Activated CD8-positive, alpha-beta memory T cell treated with anti-CD3 and anti-CD28 coated beads for 4 hours (primary cell): ENCODE measurements at places on chromosomes 2 and 18.

GRCh38 chr2:157866666-157867642 lies 9.2 kb downstream of the ACVR1 start:
- no peak for DNase-seq

DNA sequence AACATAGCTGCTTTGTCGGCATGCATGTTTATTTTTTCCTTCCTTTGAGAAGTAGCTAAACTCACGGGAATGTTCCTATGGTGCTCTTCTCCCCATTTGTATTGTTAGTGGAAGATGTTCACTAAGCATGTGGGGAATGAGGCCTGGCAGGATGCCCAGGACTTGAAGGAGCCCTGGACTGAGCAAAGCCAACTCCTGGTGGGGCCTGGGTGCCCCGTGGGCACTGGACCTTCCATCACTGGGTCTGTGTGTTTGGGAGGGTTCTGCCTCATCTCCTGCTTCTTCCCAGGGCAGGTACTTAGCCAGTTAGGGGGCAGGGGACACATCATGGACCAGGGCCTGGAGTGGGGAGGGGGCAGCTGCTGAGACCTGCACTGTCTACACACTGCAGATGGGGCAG lies 49.3 kb downstream of the ACAA2 start:
- DNase-seq = no peak

DNA sequence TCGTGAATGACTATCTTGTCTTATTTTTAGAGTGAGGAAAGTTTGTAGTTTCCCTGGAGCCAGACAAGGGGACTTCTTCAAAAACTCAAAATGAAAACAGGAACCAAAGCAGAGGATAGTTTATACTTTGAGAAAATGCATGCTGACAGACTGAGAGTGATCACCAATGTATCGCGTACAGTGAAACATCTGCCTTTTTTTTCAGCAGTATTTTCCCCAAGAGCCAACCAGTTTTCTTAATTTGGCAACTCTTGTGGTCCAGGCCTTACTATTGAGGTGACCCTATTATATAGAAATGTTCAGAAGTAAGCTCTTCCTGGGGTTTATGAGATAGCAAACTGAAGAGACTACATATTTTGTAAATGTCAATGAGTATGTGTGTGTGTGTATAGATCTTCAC lies 153.7 kb upstream of the VRK2 start:
- DNase-seq = no peak

DNA sequence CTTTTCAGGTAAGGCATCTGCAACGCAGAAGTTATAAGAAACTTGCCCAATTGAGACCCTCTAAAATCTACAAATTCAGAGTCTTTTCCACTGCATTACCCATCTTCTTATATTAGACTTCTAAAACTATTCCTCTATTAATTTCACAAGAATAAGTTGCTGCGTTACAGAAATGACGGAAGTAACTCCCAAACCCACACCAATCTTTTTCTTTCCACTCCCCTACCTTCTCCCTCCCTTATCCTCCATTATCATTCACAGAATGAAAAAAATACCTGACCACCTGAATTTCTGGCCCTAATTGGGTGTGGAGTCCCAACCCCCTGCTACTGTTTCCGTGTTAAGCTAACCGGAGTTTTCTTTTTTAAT lies 689 bp downstream of the RPRD1A start:
- no peak for DNase-seq

DNA sequence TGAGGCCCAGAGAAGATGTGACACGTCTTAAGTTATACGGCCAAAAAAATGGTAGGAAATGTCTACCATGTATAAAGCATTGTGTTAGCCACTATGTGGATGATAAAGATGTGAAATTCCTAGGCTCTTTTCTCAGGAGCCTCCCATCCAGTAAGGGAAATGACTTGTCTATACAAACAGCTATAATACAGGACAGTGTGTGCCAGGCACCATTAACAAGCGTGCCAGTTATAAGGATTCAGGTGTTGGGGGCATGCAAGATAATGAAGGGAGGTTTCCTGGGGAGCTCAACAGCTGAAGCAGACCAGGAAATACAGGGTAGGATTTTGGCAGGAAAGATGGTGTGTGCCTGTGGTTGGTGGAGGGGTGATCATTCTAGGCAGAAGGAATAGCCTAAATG lies 37.6 kb downstream of the ALPK2 start:
- no peak for DNase-seq
